ENCODE measurements at places on chromosomes 2 and 18.

- no peak for DNase-seq
Observed at GRCh38 chr2:238859636-238860347, 11.9 kb downstream of the TWIST2 start.

DNA sequence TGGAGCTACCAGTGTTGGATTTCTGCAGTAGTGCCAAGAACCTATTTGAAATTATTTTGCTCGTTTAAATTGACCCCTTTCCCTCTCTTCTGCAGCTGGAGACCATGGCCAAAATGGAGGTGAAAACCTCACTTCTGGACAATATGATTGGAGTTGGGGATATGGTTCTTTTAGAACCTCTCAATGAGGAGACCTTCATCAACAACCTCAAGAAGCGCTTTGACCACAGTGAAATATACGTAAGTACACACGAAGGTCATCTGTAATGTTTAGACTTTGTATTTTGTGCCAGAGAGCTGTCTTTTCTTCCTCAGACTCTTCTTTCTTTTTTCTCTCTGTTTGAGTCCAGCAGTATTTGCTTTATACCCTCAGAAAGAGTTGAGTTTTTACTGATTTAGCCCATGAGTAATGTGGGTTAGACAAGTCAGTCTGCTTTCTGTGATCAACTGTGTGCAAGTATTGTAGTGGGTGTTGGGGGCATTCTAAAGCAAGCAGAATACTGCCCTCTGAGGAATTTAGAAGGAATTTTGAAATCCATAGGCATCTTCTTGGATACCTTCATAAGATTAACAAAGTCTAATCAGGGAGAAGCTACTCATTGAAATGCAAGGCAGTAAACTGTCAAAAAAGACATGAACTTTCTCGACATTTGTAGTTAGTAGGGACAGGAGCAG lies 31.7 kb downstream of the MYO1B start:
- no peak for DNase-seq

GRCh38 chr2:161090411-161090810 lies 69.8 kb upstream of the TANK start:
- no peak for DNase-seq

DNA sequence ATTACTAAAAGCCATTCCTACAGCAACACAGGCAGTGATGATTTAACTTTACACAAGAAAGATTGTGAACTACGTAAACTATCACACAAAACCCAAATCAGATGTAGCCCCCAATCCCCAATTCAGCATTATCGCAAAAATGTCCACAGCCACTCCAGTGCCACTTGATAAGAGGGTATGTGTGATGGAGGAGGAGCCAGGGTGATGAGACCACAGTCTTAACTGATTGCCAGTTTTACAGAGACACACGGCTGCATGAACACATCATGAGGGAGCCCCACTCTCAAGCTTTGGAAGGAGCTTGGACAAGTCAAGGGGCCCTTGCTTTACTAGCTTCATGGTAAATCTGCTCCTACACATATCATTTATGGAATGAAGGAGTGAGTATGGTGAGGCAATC lies 116.0 kb downstream of the FAM161A start:
- no peak for DNase-seq

DNA sequence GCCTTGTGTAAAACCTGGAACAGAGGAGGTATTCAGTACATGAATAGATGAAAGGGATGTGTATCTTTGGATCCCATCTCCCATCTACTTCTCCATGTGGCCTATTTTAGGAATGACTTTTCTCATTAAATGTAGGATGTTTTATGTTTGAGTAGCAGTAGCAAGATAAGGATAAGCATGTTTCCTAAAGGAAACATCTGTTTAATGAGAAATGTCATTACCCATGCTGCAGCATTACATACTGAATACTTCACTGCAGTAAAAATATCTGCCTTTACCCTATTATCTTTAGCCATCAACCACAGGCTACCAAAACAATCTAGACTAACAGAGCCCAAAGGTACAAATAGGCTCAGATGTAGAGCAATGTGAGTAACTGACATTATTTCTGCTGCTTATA lies 419.2 kb upstream of the CYRIA start:
- DNase-seq: no peak

GRCh38 chr2:107337209-107337898 lies 451.4 kb upstream of the ST6GAL2 start:
- DNase-seq: no peak

- DNase-seq: no peak
Observed at GRCh38 chr2:14751581-14751980, 119.1 kb downstream of the LRATD1 start.

- no peak for DNase-seq
Observed at GRCh38 chr18:45660746-45661145, 45.5 kb downstream of the SLC14A2 start.

DNA sequence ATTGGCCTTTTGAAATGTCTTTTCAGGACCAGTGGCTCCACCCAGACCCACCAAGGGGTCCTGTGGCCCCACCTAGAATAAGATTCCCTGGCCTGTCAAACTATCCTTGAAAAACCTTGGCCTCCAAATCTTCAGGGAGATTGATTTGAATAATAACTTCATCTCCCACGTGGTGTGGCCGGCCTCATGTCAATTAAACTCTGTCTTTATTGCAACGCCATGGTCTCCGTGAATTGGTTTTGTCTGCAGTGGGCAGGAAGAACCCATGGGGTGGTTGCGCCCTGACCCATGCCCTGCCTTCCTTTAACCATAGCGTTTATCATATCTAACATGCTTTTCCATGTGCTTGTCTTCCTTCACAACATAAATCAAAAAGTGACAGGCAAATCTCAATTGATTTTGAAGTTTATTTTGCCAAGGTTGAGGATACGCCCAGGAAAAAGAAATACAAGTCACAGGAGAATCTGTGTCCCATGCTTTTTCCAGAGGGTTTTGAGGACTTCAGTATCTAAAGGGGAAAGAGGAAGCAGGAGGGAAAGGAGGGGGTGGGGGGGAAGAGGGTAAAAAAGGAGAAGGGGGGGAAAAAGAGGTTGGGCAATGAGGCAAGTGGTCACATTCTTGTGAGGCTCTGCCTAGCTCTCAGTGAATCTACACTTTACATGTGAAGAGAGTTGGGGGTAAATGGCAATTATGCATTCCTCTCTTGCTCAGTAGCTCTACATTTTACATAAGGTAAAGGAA lies 66.5 kb upstream of the CABLES1 start:
- DNase-seq: no peak

- no peak for DNase-seq
Observed at GRCh38 chr2:53188851-53189510, 578.6 kb upstream of the CHAC2 start.

Measured in activated CD8-positive, alpha-beta memory T cell treated with anti-CD3 and anti-CD28 coated beads for 4 hours (primary cell).